ENCODE measurements at places on chromosomes 12 and 14.

- no peaks in the 10 kb centered on the region for H3K27me3 ChIP-seq
- no peaks in the 10 kb centered on the region for H3K36me3 ChIP-seq
- H3K27ac ChIP-seq: no peak overlapping the region
- DNase-seq: no peak
These were observed 13.3 kb downstream of the DIP2B start for GRCh38 chr12:50518090-50518489.

GRCh38 chr12:96422192-96422591, 22.0 kb upstream of the CDK17 start:
- no peaks in the 10 kb centered on the region for H3K4me1 ChIP-seq
- no peak for DNase-seq
- H3K36me3 ChIP-seq: no peaks in the 10 kb centered on the region
- H3K4me3 ChIP-seq: no peak overlapping the region
- no peaks in the 10 kb centered on the region for H3K27me3 ChIP-seq

DNA sequence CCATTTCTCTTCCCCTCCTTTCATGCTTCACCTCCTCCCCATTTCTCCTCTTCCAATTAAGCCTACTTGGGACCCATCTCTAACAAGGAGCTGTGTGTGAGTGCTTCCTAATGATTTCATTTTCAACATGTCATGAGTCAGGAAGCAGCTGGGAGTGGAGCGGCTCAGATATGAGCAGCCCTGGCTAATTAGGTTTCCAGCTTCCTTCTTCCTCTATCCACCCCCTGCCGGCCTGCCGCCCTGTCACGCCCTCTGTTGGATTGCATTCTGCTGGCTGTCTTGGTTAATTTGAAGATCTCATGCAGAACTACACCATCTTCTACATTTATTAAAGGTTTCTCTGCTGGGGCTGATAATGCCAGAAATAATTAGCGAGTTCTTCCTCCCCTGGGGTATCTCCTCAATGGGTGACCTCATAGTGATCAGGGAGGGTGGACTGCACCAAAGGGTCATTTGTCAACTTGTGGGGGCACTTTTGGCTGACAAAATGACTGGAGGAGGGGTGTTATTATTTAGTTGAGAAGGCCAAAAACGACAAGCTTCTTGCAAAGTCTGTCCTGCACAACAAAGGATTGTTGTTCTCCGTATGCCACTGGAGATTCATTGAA, 300.9 kb upstream of the SRRM4 start:
- H3K27me3 ChIP-seq: no peaks in the 10 kb centered on the region
- no peaks in the 10 kb centered on the region for H3K36me3 ChIP-seq
- H3K4me3 ChIP-seq: no peak overlapping the region

DNA sequence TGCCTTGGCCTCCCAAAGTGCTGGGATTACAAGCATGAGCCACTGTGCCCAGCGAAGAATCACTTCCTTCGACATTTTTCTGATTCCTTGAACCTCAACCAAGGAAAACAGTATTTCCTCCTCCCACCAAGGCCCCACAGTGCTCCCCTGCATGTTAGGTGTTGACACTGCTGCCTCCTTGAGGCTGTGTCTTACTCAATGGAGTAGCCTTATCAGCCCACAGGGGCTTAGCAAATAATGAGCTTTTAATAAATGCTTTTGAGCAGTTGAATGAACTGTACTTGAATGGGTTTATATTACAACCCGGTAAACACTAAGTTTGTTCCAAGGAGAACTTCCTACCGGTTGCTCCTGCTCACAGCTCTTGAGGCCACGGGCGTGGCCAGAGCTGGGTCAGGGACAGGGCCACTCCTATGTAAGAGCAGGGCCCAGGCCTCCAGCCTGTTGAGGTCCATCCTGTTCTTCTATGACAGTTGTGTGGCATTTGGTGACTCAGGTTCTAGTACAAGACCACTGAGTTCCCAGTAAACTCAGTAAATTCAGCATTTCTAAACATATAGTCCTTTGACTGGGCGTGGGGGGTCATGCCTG, 36.8 kb upstream of the TUBA1A start:
- H3K36me3 ChIP-seq: no peaks in the 10 kb centered on the region
- H3K27me3 ChIP-seq: no peaks in the 10 kb centered on the region
- H3K27ac ChIP-seq: no peak overlapping the region
- H3K4me3 ChIP-seq: no peak overlapping the region

DNA sequence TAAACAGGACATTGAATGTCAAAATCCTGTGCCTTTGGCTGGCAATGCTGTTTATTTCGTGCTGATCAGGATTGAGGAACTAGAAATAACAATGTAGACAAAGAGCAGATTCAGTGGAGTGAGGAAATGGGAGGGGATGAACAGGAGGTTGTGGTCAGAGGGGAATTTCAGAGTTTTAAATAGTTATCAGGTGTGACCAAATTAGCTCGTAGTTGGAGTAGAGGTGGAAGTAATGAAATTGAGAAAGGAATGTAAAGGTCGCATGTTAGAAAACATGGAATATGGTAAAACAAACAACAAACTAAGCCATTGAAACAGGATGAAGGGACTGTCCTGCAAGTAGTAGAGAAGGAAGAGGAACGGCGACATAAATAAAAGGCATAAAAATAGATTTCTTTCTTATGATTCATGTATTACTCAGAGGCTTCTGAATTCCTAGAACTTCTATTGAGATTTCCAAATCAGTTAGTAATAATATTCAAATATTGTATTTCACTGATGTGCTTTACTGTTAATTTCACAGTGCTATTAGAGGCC, 9.5 kb upstream of the SAV1 start:
- H3K27me3 ChIP-seq: no peaks in the 10 kb centered on the region
- H3K4me3 ChIP-seq: no peak overlapping the region
- no peaks in the 10 kb centered on the region for H3K36me3 ChIP-seq
- no peak for DNase-seq

- H3K4me1 ChIP-seq: no peaks in the 10 kb centered on the region
- no peak for DNase-seq
- no peak overlapping the region for H3K27ac ChIP-seq
- H3K27me3 ChIP-seq: no peaks in the 10 kb centered on the region
These were observed 109.4 kb downstream of the SLC15A5 start for GRCh38 chr12:16168078-16168477.

- no peak overlapping the region for H3K4me3 ChIP-seq
- H3K27me3 ChIP-seq: no peaks in the 10 kb centered on the region
- peaks cover 96% of the 10 kb centered on the region for H3K36me3 ChIP-seq
- H3K27ac ChIP-seq: no peak overlapping the region
- no peaks in the 10 kb centered on the region for H3K4me1 ChIP-seq
These were observed 20.0 kb downstream of the DDX51 start for GRCh38 chr12:132123970-132124765.

GRCh38 chr12:78331753-78332152, 501.1 kb downstream of the NAV3 start:
- H3K36me3 ChIP-seq: no peaks in the 10 kb centered on the region
- DNase-seq: no peak
- H3K4me3 ChIP-seq: no peak overlapping the region
- H3K27ac ChIP-seq: no peak overlapping the region
- H3K4me1 ChIP-seq: no peaks in the 10 kb centered on the region
- no peaks in the 10 kb centered on the region for H3K27me3 ChIP-seq

- H3K4me1 ChIP-seq: peaks cover 80% of the 10 kb centered on the region
- H3K4me3 ChIP-seq: peak overlapping the region; percentile 78
- H3K27me3 ChIP-seq: no peaks in the 10 kb centered on the region
- peak overlapping the region; percentile 88 for H3K27ac ChIP-seq
- H3K36me3 ChIP-seq: peaks cover 1% of the 10 kb centered on the region
These were observed 1.5 kb downstream of the INF2 start for GRCh38 chr14:104690861-104691455.

DNA sequence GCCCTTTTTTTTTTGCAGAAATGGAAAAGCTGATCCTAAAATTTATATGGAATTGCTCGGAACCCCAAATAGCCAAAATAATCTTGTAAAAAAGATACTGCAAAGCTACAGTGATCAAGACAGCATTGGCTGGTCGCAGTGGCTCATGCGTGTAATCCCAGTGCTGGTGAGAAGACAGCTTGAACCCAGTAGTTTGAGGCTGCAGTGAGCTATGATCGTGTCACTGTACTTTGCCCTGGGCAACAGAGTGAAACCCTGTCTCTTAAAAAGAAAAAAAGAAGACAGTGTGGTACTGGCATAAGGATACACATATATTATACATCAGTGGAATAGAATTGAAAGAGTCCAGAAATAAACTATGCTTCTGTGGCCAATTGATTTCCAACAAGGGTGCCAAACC, 5.4 kb downstream of the ITGB7 start:
- H3K4me3 ChIP-seq: no peak overlapping the region
- H3K27ac ChIP-seq: no peak overlapping the region
- H3K27me3 ChIP-seq: no peaks in the 10 kb centered on the region
- no peaks in the 10 kb centered on the region for H3K36me3 ChIP-seq
- peaks cover 12% of the 10 kb centered on the region for H3K4me1 ChIP-seq

DNA sequence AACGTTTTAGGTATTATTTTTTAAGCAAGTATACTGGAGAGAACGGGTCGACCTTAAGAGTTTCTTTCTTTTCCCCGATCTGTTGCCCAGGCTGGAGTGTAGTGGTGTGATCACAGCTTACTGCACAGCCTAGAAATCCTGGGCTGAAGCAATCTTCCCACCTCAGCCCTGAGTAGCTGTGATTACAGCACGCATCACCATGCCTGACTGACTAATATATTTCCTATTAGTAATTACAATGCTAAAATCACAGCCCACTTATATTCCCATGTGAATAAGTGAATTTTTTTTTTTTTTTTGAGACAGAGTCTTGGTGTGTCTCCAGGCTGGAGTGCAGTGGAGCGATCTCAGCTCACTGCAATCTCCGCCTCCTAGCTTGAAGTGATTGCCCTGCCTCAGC, 50.4 kb downstream of the DICER1 start:
- H3K36me3 ChIP-seq: peaks cover 100% of the 10 kb centered on the region
- H3K4me3 ChIP-seq: no peak overlapping the region
- H3K4me1 ChIP-seq: no peaks in the 10 kb centered on the region
- no peaks in the 10 kb centered on the region for H3K27me3 ChIP-seq

DNA sequence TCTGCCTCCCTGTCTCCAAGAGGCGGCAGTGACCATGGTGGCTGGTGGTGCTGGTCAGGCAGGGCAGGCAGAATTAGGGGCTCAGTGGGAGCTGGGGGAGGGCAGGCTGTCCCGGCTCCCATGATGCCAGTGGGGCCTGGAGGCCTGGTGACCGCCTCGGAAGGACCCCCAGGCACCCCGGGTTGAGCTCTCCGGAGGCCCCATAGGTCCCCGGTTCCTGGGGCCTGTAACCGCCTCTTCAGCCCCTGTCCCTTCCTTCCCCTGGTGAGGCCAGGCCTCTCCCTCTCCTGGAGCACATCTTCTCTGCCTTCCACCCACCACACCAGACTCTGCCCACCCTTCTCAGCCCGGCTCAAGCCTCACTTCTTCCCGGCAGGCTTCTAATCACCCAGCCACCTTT, 117.7 kb upstream of the GSC start:
- H3K36me3 ChIP-seq: no peaks in the 10 kb centered on the region
- no peak overlapping the region for H3K27ac ChIP-seq
- DNase-seq: no peak

GRCh38 chr14:70907996-70908934, 1.0 kb downstream of the PCNX1 start:
- peaks cover 13% of the 10 kb centered on the region for H3K4me1 ChIP-seq
- DNase-seq: peak; percentile 71
- H3K27me3 ChIP-seq: no peaks in the 10 kb centered on the region
- no peaks in the 10 kb centered on the region for H3K36me3 ChIP-seq

- no peaks in the 10 kb centered on the region for H3K27me3 ChIP-seq
- H3K4me1 ChIP-seq: no peaks in the 10 kb centered on the region
- no peak overlapping the region for H3K27ac ChIP-seq
- H3K4me3 ChIP-seq: no peak overlapping the region
These were observed 38.2 kb upstream of the CRADD start for GRCh38 chr12:93638954-93639353.

DNA sequence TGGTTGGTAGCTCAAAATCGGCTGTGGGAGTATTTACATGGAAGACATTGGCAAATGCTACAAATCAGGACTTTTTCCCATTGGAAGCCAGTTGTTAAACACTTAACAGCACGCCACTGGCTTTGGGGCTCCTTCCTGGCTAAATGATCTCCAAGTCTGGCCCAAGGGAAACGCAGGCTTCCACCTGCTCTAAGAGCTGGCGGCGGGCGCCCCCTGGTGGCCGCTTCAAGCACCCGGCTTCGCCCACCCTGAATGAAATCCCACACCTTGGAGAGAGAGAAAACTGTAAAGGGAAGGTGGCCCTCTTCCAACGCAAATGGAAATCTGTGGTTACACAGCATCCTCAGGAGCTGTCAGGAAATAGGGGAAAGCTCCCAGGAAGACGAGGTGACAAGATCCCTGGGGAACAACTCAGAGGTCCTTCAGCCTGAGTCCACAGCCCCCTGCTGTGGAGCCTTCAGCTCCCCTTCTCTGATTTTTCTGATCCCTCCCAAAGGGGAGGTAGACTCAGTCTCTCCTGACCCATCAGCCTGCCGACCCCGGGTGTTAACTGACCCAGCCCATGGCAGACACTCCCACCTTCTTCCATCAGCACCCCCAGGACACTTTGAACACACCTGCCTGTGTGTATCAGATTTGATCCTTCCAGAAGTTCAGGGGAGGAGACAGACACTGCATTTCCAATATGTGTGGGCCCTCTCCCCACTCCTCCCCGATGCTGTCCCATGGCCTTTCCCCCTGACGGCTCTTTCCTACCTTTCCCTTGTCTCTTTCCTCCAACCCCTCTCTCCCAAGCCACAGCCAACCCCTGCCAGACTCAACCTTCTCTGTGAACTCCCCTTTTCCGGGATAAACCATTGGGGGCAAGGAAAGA, 15.4 kb downstream of the SELPLG start:
- no peaks in the 10 kb centered on the region for H3K36me3 ChIP-seq
- no peak overlapping the region for H3K4me3 ChIP-seq
- peaks cover 7% of the 10 kb centered on the region for H3K4me1 ChIP-seq
- no peak overlapping the region for H3K27ac ChIP-seq
- H3K27me3 ChIP-seq: no peaks in the 10 kb centered on the region

DNA sequence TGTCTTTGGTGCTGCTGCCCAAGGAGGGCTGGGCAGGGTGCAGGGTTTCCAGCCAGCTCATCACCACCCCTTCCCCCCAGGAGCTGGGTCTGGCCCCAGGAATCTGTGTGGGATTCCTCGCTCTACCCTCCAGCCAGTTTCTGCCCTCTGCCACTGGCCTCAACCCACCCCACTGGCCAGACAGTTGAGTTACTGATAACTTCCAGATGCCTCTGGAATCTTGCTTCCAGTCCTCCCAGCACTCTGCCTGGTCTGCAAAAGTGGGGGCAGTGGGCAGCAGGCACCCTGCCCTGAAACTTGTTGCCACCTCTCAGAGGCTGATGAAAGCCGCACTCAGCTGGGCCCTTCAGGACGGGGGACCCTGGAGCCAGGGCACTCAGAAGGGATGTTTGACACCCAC, 20.1 kb upstream of the TBX3 start:
- H3K4me3 ChIP-seq: no peak overlapping the region
- no peak for DNase-seq
- peaks cover 4% of the 10 kb centered on the region for H3K4me1 ChIP-seq
- peaks cover 71% of the 10 kb centered on the region for H3K27me3 ChIP-seq
- no peak overlapping the region for H3K27ac ChIP-seq

DNA sequence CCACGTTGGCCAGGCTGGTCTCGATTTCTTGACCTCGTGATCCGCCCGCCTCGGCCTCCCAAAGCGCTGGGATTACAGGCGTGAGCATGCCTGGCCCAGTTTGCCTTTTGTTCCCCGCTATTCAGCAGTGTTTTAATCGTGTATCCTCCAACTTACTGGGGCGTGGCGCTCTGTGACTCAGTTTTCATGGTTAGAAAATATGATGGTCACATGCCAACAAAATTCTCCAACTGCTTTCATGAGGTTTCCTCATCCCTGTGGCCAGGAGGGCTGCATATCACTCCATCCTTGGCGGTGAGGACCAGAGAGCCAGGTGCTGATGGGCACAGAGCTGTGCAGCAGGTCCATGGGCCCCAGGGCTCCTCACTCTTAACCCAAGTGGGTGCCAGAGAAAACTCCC, 33.0 kb upstream of the PRMT8 start:
- no peak overlapping the region for H3K27ac ChIP-seq
- H3K27me3 ChIP-seq: no peaks in the 10 kb centered on the region
- DNase-seq: no peak
- no peak overlapping the region for H3K4me3 ChIP-seq
- no peaks in the 10 kb centered on the region for H3K36me3 ChIP-seq
